Osteoblast (primary cell): ENCODE measurements at places on chromosomes 16 and 17. TPM values are rescaled to one million over a fixed set of nuclear protein-coding genes. Genes with fewer than 3 reads are reported as not detected.

DNA sequence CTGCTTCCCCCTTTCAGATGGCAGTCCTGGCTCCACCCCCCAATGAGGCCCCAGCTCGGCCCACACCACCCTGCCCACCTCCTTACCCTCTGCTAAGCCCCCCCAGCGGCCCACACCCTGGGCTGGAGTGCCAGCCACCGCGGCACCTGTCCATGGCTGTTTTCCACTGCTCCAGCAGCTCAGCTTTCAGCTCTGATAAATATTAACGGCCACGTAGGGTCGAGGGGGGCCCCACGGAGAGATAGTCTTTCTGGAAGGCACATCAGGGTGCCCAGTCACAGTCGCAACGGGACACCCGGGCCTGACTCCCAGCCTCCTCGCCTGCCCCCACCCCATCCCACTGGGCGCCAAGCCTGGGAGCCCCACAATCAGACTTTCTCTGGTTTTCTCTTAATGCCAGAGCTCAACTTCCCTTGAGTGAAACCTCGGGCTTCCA is 46.5 kb upstream of the CIBAR2 start:
- no peaks in the 10 kb centered on the region for H3K36me3 ChIP-seq
- H3K4me1 ChIP-seq: peaks cover 21% of the 10 kb centered on the region
- peak; percentile 45 for DNase-seq
- H3K27ac ChIP-seq: no peak overlapping the region

Gene TPSAB1
- not detected in 2 replicates for total RNA-seq

DNA sequence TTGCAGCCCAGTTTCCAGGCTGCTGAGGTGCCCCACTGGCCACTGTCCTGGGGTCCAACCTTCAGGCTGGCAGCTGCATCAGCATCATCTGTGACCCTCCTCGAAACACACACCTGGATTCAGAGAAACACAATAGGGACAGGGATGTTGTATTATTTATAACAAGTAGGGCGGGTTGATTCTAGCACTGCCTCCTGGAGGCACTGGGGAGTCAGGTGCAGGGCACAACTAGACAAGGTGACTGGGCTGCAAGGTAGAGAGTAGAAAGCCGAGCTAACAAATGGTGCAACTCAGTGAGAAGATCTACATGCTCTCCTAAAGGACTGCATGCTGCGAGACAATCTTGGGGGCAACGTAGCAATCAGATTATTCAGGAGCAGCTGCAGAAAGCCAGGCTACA is 317.3 kb downstream of the SLC39A11 start:
- DNase-seq: no peak
- H3K27me3 ChIP-seq: no peaks in the 10 kb centered on the region
- H3K4me1 ChIP-seq: no peaks in the 10 kb centered on the region

DNA sequence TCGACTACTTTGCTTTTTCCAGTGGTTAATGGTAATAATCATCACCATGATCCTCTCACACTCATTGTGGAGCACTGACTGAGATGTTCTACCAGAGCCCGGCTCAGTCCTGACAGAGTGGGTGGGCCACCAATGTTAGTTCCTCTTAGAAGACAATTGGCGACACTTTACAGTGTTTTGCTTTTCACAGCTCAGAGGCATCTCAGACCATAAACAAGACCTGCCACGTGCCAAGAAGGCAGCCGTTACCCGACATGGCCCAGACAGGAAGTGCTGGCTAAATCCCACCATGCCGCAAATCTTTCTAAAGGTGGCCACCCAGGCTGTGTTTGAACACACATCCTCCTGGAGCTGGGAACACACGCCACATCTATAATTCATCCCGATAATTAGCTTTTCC is 103.7 kb downstream of the XYLT1 start:
- no peaks in the 10 kb centered on the region for H3K27me3 ChIP-seq
- H3K4me3 ChIP-seq: no peak overlapping the region
- no peak for DNase-seq
- H3K27ac ChIP-seq: no peak overlapping the region
- no peaks in the 10 kb centered on the region for H3K36me3 ChIP-seq
- H3K4me1 ChIP-seq: peaks cover 42% of the 10 kb centered on the region

Gene FADS6
- total RNA-seq: not detected in 2 replicates

GRCh38 chr17:14753383-14753782 is 452.5 kb downstream of the HS3ST3B1 start:
- DNase-seq: no peak
- no peaks in the 10 kb centered on the region for H3K27me3 ChIP-seq
- H3K4me3 ChIP-seq: no peak overlapping the region
- H3K36me3 ChIP-seq: no peaks in the 10 kb centered on the region
- H3K27ac ChIP-seq: no peak overlapping the region

- H3K4me1 ChIP-seq: peaks cover 28% of the 10 kb centered on the region
- peak overlapping the region; percentile 17 for H3K27ac ChIP-seq
- H3K36me3 ChIP-seq: peaks cover 16% of the 10 kb centered on the region
- DNase-seq: no peak
- no peak overlapping the region for H3K4me3 ChIP-seq
Observed at GRCh38 chr16:50340578-50340977, 28.2 kb downstream of the BRD7 start.

GRCh38 chr17:30372755-30373154 is 6.0 kb upstream of the CPD start:
- DNase-seq: no peak
- no peak overlapping the region for H3K27ac ChIP-seq
- H3K4me1 ChIP-seq: peaks cover 18% of the 10 kb centered on the region
- no peaks in the 10 kb centered on the region for H3K27me3 ChIP-seq
- H3K36me3 ChIP-seq: no peaks in the 10 kb centered on the region

DNA sequence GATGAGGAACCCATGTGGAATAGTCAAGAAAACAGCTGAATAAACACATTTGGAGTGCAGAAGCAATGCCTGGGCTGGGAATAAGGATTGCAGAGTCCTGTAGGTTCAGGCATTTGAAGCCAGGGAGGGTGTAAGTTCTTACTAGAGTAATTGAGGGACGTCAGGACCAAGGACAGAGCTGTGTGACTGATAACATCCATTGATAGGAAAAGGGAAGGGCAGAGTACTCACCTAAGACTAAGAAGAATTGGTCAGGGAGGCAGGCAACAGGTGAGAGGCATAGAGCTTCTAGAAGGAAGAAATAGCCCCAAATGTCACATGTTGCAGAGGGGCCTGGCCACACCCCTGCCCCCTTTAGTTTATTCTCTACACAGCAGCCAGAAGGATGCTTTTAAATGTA is 79.8 kb upstream of the TMEM132E start:
- no peak overlapping the region for H3K4me3 ChIP-seq
- DNase-seq: no peak
- H3K27ac ChIP-seq: no peak overlapping the region
- no peaks in the 10 kb centered on the region for H3K4me1 ChIP-seq
- H3K36me3 ChIP-seq: no peaks in the 10 kb centered on the region

Gene KRT222
- total RNA-seq: under 0.01 TPM in 2 replicates

Gene CDK3
- total RNA-seq: 0.72 and 0.88 TPM in 2 replicates

Gene CACNG5
- total RNA-seq: not detected in 2 replicates

DNA sequence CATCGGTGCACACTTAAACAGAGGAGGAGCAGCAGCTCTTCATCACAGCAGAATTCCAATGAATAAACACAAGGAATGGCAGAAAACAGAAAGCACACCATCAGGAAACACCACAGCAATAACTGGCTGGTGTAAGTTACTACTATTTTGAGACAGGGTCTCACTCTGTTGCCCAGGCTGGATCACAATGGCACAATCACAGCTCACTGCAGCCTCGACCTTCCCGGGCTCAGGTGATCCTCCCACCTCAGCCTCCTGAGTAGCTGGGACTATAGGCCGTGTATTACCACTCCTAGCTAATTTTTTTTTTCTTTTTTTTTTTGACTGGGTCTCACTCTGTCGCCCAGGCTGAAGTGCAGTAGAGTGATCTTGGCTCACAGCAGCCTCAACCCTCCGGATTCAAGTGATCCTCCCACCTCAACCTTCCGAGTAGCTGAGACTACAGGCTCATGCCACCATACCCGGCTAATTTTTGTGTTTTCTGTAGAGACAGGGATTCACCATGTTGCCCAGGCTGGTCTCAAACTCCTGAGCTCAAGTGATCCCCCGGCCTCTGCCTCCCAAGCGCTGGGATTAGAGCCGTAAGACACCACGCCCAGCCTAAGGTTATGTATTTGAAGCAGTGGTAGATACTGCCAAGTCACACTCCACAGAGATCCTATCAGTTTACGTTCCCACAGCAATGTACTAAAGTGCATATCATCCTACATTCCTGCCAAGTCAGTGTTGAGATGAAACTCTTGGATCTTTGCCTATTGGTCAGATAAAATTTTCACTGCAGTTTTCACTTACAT is 20.7 kb downstream of the TRAP1 start:
- peak; percentile 66 for DNase-seq
- no peaks in the 10 kb centered on the region for H3K4me1 ChIP-seq
- no peak overlapping the region for H3K4me3 ChIP-seq
- no peaks in the 10 kb centered on the region for H3K36me3 ChIP-seq
- H3K27ac ChIP-seq: peak overlapping the region; percentile 58

GRCh38 chr17:47210105-47210504 is 957 bp downstream of the MYL4 start:
- no peaks in the 10 kb centered on the region for H3K27me3 ChIP-seq
- H3K4me3 ChIP-seq: no peak overlapping the region
- no peaks in the 10 kb centered on the region for H3K36me3 ChIP-seq
- peaks cover 9% of the 10 kb centered on the region for H3K4me1 ChIP-seq
- H3K27ac ChIP-seq: no peak overlapping the region

DNA sequence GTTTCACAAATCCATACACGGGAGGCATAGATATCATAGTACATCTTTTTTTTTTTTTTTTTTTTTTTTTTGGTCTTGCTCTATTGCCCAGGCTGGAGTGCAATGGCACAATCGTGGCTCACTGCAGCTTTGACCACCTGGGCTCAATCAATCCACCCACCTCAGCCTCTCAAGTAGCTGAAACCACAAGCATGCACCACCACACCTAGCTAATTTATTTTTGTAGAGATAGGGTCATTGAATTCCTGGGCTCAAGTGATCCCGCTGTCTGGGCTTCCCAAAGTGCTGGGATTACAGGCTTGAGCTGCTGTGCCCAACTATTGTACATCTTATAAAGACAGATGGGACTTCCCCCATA is 3.5 kb upstream of the RAPGEFL1 start:
- DNase-seq: no peak
- H3K36me3 ChIP-seq: peaks cover 47% of the 10 kb centered on the region
- no peak overlapping the region for H3K27ac ChIP-seq
- no peaks in the 10 kb centered on the region for H3K27me3 ChIP-seq
- H3K4me1 ChIP-seq: peaks cover 9% of the 10 kb centered on the region

GRCh38 chr16:86199871-86200695 is 301.1 kb downstream of the IRF8 start:
- H3K36me3 ChIP-seq: no peaks in the 10 kb centered on the region
- H3K4me3 ChIP-seq: no peak overlapping the region
- DNase-seq: no peak
- H3K4me1 ChIP-seq: no peaks in the 10 kb centered on the region

GRCh38 chr16:3762107-3762750 is 44.9 kb upstream of the TRAP1 start:
- peaks cover 55% of the 10 kb centered on the region for H3K36me3 ChIP-seq
- H3K4me1 ChIP-seq: no peaks in the 10 kb centered on the region
- H3K4me3 ChIP-seq: no peak overlapping the region
- H3K27ac ChIP-seq: no peak overlapping the region
- no peaks in the 10 kb centered on the region for H3K27me3 ChIP-seq
- peak; percentile 62 for DNase-seq

Gene ACSM2A
- not detected in 2 replicates for total RNA-seq

GRCh38 chr16:88049561-88050545 is 98.6 kb downstream of the BANP start:
- H3K27me3 ChIP-seq: no peaks in the 10 kb centered on the region
- DNase-seq: no peak
- no peak overlapping the region for H3K4me3 ChIP-seq
- H3K27ac ChIP-seq: no peak overlapping the region
- peaks cover 2% of the 10 kb centered on the region for H3K36me3 ChIP-seq

- peak; percentile 98 for DNase-seq
- H3K4me3 ChIP-seq: no peak overlapping the region
- H3K36me3 ChIP-seq: peaks cover 27% of the 10 kb centered on the region
- H3K27ac ChIP-seq: peak overlapping the region; percentile 82
Observed at GRCh38 chr17:18980682-18981334, 23.8 kb downstream of the FAM83G start.

Gene CMTM1
- 4.0 and 4.1 TPM in 2 replicates for total RNA-seq

DNA sequence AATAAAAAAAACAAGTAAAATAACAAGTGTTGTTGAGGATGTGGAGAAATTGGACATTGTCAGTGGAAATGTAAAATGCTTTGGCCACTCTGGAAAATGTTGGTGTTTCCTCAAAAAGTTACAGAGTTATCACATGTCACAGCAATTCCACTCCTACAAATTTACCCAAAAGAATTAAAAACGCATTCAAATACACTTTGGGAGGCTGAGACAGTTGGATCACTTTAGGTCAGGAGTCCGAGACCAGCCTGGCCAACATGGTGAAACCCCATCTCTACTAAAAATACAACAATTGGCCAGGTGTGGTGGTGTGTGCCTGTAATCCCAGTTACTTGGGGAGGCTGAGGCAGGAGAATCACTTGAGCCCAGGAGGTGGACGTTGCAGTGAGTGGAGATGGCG is 5.6 kb downstream of the TOP3A start:
- no peak for DNase-seq
- H3K27ac ChIP-seq: peak overlapping the region; percentile 68

GRCh38 chr16:72975809-72976437 is 72.0 kb downstream of the ZFHX3 start:
- H3K4me1 ChIP-seq: no peaks in the 10 kb centered on the region
- no peak overlapping the region for H3K27ac ChIP-seq
- DNase-seq: no peak
- H3K4me3 ChIP-seq: no peak overlapping the region

GRCh38 chr16:57695680-57696069 is 1.1 kb downstream of the DRC7 start:
- H3K4me3 ChIP-seq: no peak overlapping the region
- peaks cover 16% of the 10 kb centered on the region for H3K27me3 ChIP-seq
- no peak for DNase-seq
- no peaks in the 10 kb centered on the region for H3K4me1 ChIP-seq
- H3K27ac ChIP-seq: no peak overlapping the region

Gene HIC1
- total RNA-seq: 18.5 and 19.7 TPM in 2 replicates

- peak; percentile 96 for DNase-seq
- H3K36me3 ChIP-seq: no peaks in the 10 kb centered on the region
- no peaks in the 10 kb centered on the region for H3K27me3 ChIP-seq
Observed at GRCh38 chr16:87963400-87963799, 12.2 kb downstream of the BANP start.

- DNase-seq: no peak
- H3K27me3 ChIP-seq: no peaks in the 10 kb centered on the region
- no peaks in the 10 kb centered on the region for H3K4me1 ChIP-seq
- no peak overlapping the region for H3K4me3 ChIP-seq
- no peak overlapping the region for H3K27ac ChIP-seq
- H3K36me3 ChIP-seq: no peaks in the 10 kb centered on the region
Observed at GRCh38 chr17:37211136-37211535, 164.6 kb upstream of the C17orf78 start.

Gene PRCD
- 4.0 and 5.3 TPM in 2 replicates for total RNA-seq

GRCh38 chr16:66162821-66163220 is 203.7 kb upstream of the CDH5 start:
- DNase-seq: no peak
- no peak overlapping the region for H3K4me3 ChIP-seq
- no peak overlapping the region for H3K27ac ChIP-seq
- no peaks in the 10 kb centered on the region for H3K36me3 ChIP-seq
- H3K4me1 ChIP-seq: peaks cover 3% of the 10 kb centered on the region
- no peaks in the 10 kb centered on the region for H3K27me3 ChIP-seq

- H3K4me1 ChIP-seq: no peaks in the 10 kb centered on the region
- DNase-seq: peak; percentile 58
- no peaks in the 10 kb centered on the region for H3K36me3 ChIP-seq
- no peaks in the 10 kb centered on the region for H3K27me3 ChIP-seq
Observed at GRCh38 chr17:50451943-50452629, 16.6 kb downstream of the CHAD start.

Gene KCNH4
- total RNA-seq: not detected in 2 replicates

Gene CBLN1
- not detected in 2 replicates for total RNA-seq
